ENCODE measurements at places on chromosomes 5 and 9.

GRCh38 chr5:116225281-116225922, 140.6 kb downstream of the COMMD10 start:
- H3K4me1 ChIP-seq, result no peaks in the 10 kb centered on the region
- H3K36me3 ChIP-seq, result no peaks in the 10 kb centered on the region
- no peak overlapping the region for H3K27ac ChIP-seq
- H3K27me3 ChIP-seq, result no peaks in the 10 kb centered on the region

DNA sequence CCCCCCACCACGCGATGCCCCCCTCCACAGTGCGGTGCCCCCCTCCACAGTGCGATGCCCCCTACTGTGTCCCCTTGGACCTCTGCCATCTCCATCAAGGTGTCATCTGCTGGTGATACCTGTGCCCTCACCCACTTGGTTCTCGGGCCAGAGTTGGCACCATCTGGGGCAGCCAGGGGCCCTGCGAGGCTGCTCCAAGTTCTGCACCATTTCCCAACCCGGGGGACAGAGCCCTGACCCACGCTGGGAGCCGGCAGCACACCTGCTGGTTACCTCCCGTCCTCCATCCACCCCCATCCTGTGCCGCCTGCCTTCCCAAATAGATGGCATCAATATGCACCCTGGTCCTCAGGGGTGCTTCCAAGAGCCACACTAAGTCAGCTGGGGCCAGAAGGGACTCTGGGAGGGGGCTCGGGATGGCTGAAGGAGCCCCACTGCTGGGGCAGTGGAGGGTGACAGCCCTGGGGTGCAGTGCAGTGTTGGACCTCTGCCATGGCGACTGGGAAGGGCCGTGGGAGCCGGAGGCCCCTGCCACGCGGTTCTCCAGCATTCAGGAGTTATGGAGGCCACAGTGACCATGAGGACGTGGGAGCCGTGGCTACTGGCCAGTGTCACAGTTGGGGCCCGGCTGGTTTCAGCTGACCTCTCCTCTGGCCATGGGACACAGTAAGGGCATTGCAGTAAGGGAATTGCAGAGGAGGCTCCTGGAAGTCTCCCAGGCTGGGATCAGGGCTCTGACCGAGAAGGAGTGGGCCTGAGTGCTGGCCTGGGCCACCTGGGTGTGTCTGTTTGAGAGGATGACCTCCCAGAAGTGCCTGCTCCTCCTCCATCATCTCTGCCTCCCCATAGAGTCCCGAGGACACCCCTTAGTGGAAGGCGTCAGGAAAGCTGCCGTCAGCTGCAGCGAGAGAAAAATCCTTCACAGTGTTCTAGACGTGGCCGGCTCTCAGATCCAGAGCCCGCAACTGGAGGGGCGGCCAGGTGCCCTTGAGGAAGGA, 44.2 kb upstream of the NOTCH1 start:
- no peak for DNase-seq
- no peaks in the 10 kb centered on the region for H3K36me3 ChIP-seq
- peaks cover 25% of the 10 kb centered on the region for H3K4me1 ChIP-seq
- H3K4me3 ChIP-seq, result no peak overlapping the region

- peak; percentile 47 for DNase-seq
- H3K27ac ChIP-seq, result no peak overlapping the region
- no peak overlapping the region for H3K4me3 ChIP-seq
These were observed 26.6 kb upstream of the ENHO start for GRCh38 chr9:34549407-34549732.

DNA sequence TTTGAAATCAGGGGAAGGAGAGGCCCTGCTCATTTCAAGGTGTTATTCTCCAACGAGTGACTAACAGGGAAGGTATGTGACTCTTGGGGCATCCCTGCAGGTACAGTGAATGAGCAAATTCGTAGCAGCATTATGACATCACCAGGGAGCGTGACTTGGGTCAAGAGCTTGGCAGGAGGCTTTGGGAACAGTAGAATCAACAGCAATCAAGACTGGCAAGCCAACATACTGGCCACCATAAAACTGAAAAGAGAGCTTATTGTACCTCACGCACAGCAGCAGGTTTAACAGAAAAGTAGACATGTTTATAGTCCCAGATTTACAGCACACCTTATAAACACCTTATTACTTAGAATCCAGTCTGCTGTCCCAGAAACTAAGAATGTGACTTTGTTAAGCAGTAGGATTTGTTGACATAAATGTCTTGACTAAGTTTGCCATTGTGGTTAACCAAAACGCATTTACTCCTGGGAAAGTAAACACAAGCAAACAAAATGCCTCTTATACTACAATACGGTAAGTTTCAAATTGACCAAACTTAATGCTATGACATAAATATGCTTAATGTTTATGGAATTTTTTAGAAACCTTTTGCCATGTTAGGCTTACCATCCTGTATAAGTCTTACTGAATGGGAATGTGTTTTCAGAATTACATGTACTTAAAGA, 297.8 kb downstream of the NPR3 start:
- H3K4me1 ChIP-seq, result peaks cover 21% of the 10 kb centered on the region
- H3K36me3 ChIP-seq, result no peaks in the 10 kb centered on the region
- H3K27me3 ChIP-seq, result no peaks in the 10 kb centered on the region
- H3K27ac ChIP-seq, result no peak overlapping the region
- no peak overlapping the region for H3K4me3 ChIP-seq

DNA sequence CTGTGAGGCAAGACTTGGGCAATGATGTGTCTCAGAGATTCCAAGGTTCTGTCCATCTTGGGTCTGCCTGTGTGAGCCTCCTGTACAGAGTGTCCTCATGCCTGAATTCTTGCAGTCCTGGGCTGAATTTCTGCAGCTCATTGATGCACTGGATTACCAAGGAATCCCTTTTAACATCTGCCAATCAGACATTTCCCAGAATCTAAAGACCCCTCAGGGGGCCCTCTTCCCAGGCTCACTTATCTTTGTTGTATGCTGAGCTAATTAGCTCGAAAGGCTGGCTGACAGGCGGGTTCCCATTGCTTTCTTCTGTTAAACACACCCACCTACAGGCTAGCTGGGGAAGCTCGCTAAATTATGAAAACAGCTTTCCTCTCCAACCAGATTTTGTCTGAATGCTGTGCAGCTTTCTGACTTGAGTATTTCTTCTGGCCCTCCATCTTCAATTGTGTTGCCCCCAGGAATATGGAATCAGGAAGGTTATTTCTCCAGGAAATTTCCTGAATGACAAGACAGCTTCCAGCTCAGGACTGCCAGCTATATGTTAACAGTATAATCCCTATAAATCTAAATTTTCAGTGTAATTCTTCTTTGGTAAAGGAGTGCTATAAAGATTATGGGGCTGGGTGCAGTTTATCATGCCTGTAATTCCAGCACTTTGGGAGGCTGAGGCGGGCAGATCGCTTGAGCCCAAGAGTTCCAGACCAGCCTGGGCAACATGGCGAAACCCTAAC, at the start of gene LIX1:
Gene LIX1, minus strand, starts transcription at position 91 of the 734 bp plus-strand sequence. Its CDS starts 35 bp downstream, at position 56.
- no peaks in the 10 kb centered on the region for H3K27me3 ChIP-seq
- no peak within 1 kb of the TSS for H3K4me3 ChIP-seq
- no peaks in the 10 kb centered on the region for H3K36me3 ChIP-seq
- no peak for DNase-seq
- no peaks in the 10 kb centered on the region for H3K4me1 ChIP-seq
- H3K27ac ChIP-seq, result no peak within 1 kb of the TSS

DNA sequence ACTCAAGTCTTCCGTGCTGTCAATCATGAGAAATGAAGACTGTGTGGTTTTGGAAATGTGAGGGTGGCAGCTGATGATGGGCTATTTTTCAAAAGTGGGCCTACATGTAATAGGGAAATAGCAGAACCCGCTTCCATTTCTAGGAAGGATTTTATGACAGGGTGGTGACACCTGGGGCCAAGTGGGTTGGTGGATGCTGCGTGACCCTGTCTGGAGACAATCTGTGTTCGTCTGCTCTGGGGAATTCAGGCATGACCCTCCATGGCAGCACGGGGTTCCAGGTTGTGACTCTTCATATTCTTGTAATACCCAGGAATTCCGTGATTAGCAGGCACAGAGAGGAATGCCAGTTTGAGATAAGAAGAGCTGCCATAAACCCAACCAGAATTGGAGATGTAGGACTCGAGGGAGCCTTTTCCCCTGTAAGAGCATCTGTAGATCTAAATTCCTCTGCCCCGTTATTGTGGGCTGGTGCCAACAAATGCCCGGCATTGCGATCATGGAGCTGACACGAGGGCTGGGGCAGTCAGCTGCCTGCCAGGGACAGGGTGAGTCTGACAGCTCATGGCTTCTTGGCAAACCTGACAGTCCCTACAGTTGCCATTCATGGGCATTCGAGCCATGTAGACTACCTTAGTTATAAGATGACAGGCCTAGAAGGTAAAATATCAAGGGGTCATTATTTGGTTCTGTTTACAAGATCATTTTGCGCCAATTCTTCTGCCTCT, 279.7 kb downstream of the GADD45G start:
- peak; percentile 60 for DNase-seq
- H3K4me1 ChIP-seq, result peaks cover 14% of the 10 kb centered on the region
- H3K27ac ChIP-seq, result no peak overlapping the region

DNA sequence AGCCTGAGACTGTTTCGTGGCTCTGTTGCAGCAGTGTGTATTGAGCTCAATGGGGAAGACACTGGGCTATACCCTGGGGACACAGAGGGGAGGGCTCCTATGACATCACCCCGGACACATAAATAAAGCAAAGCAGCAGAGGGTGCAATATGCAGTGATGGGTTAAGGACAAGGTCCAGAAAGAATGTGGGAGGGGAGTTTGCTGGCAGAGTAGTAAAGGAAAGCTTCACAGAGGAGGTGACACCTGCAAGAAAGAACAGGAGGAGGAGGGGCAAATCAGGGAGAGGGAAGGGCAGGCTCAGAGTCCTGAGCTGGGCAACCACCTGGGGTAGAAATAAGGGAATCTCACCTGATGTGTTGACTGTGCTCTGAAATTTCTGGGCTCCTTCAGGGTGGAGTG, 35.3 kb upstream of the CDKN2AIPNL start:
- DNase-seq, result no peak
- H3K4me1 ChIP-seq, result no peaks in the 10 kb centered on the region
- H3K4me3 ChIP-seq, result no peak overlapping the region
- no peaks in the 10 kb centered on the region for H3K27me3 ChIP-seq

GRCh38 chr9:84027201-84027600, 46.6 kb downstream of the RMI1 start:
- no peak for DNase-seq
- H3K4me1 ChIP-seq, result no peaks in the 10 kb centered on the region
- H3K36me3 ChIP-seq, result no peaks in the 10 kb centered on the region
- H3K27ac ChIP-seq, result no peak overlapping the region

DNA sequence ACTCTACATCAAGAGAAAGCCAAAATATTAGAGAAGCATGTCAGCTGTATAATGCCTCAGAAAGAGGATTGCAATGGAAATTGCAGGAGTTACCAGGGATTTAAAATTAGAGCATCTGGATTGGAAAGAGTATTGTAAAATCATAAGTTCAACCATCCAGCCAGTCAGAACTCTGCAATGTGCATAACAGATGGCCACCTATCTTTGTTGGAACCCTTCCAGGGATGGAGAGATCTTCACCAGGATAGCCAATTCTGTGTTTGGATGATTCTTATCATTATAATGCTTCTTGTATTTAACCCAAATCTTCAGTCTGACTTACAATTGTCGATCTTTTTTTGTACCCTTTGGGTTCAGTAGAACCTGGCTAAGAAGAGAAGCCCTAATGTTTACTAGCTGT, 164.4 kb downstream of the TLR4 start:
- H3K36me3 ChIP-seq, result no peaks in the 10 kb centered on the region
- no peak for DNase-seq
- H3K27me3 ChIP-seq, result no peaks in the 10 kb centered on the region
- no peak overlapping the region for H3K4me3 ChIP-seq
- no peak overlapping the region for H3K27ac ChIP-seq

- no peaks in the 10 kb centered on the region for H3K27me3 ChIP-seq
- peaks cover 10% of the 10 kb centered on the region for H3K36me3 ChIP-seq
- DNase-seq, result no peak
- H3K4me1 ChIP-seq, result peaks cover under 1% of the 10 kb centered on the region
- no peak overlapping the region for H3K4me3 ChIP-seq
These were observed 47.0 kb downstream of the KCNV2 start for GRCh38 chr9:2764353-2764752.

DNA sequence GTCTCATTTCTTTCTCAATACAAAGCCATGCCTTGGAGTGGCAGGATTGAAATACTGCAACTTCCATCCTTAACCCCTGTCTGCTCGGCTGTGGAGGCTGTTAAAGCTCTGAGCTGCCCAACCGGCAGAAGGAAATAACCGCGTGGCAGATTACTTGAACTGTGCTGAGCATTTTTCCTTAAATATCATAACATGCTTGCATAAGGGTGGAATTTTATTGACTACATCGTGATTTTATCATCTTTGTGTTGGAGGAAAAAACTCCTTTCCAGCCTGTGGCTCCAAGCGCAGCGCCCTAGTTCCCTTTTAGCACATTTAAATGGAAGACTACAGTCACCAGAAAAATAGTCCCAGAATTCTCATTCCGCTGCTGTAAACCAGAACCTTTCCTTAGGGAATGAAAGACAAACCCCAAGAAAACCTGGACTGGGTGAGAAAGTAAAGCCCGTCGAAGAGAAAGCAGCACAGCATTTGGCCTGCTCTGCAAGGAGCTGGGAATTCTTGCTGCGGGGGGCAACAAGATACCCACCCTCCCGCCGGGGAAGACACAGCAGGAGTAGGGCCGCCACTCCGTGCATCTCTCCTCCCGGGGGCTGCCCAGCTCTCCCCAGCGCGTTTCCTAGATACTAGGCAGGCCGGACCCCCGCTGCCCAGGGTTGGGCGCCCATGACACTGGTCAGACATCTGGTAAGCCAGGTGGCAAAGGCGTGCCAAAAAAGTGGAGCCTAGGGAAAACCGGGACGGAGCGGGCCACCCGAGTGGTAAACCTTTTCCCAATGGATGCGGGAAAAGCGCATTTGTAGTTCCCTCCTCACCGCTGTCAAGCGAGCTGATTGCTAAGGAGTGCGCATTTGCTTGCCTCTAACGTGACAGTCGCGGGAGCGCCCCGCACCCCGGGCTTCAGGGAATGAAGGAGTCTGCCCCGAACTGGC, 1.3 kb downstream of the SHC3 start:
- no peak for DNase-seq
- peaks cover 33% of the 10 kb centered on the region for H3K27me3 ChIP-seq
- H3K27ac ChIP-seq, result peak overlapping the region; percentile 25
- no peaks in the 10 kb centered on the region for H3K36me3 ChIP-seq

- DNase-seq, result no peak
- no peaks in the 10 kb centered on the region for H3K36me3 ChIP-seq
- H3K27ac ChIP-seq, result no peak overlapping the region
- H3K4me3 ChIP-seq, result no peak overlapping the region
- H3K27me3 ChIP-seq, result no peaks in the 10 kb centered on the region
These were observed 228.8 kb upstream of the ZNF462 start for GRCh38 chr9:106634183-106634582.

- H3K27ac ChIP-seq, result no peak overlapping the region
- H3K4me1 ChIP-seq, result no peaks in the 10 kb centered on the region
These were observed 28.6 kb upstream of the IL13 start for GRCh38 chr5:132629230-132629944.

DNA sequence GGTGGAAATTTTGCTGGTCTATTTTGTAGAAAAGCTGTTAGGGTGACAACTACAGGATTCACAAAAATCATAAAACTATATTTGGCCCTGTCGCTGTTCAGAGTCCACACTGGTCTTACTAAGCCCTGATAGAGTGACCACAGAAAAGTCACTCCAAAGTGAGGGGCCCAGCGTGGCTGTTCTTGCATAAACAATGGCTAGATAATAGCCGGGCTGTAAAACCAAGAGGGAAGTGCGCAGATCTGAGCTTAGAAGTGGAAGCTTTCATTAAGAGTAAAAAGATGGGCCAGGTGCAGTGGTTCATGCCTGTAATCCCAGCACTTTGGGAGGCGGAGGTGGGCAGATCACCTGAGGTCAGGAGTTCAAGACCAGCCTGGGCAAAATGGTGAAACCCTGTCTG, 15.5 kb upstream of the CTSL start:
- H3K36me3 ChIP-seq, result peaks cover 13% of the 10 kb centered on the region
- DNase-seq, result no peak
- no peaks in the 10 kb centered on the region for H3K27me3 ChIP-seq
- no peak overlapping the region for H3K27ac ChIP-seq
- peaks cover 29% of the 10 kb centered on the region for H3K4me1 ChIP-seq

Measured in sigmoid colon (tissue), 7 donors.